ENCODE measurements at places on chromosomes 2 and 18. TPM values are rescaled to one million over a fixed set of nuclear protein-coding genes. Genes with fewer than 3 reads are reported as not detected.

GRCh38 chr18:60502591-60502990 lies 130.0 kb upstream of the MC4R start:
- no peak for DNase-seq

DNA sequence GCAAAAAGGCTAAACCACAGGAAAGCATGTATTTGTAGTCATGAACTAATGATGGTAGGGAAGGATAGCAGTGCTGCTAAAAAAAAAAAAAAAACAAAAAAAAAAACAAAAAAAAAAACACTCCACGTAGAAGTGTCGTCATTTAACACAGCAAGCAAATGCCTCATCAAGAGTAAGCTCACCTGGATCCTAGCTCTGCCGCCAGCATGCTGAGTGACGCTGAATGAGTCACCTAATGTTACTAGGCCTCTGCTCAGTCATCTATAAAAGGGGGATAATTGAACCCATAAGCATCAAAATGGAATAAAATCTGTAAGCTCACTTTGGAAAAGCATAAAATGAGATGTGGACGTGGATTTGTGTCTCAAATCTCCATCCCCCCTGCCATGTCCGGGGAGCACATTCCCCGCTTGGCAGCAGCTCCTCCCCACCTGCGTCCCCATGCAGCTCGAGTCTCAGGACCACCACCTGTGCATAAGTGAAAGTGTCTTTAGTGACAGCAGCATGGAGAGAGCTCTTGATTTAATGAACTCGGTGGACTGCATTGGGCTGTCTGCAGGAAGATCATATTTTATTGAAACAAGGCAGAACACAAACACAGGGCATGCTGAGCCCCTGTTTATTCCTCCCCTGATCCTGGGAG lies 427.5 kb downstream of the LRATD1 start:
- no peak for DNase-seq

Gene IL1B
- 92.6 TPM for total RNA-seq

DNA sequence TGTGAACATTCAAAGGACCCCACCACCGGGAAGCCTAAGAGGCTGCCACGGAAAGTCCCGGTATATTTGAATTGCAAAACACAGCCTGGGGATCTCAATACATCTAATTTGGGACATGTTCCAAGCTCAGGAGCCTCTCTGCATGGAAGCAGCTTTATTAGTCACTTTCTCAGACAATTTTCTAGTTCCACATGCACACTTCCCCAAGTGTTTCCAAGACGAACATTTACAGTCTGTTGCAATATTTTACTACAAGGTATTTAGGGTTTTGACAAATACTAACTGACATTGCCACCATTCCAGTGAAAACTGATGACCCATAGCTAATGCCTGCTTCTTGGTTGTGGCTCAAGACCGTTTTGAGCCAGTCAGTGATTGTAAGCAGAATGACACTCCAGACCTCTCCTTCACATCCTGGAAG lies 145.3 kb downstream of the NCKAP5 start:
- no peak for DNase-seq

- DNase-seq: no peak
Measured at GRCh38 chr18:72206814-72207213, 337.3 kb downstream of the CBLN2 start.

Gene AKAIN1
- total RNA-seq: not detected

DNA sequence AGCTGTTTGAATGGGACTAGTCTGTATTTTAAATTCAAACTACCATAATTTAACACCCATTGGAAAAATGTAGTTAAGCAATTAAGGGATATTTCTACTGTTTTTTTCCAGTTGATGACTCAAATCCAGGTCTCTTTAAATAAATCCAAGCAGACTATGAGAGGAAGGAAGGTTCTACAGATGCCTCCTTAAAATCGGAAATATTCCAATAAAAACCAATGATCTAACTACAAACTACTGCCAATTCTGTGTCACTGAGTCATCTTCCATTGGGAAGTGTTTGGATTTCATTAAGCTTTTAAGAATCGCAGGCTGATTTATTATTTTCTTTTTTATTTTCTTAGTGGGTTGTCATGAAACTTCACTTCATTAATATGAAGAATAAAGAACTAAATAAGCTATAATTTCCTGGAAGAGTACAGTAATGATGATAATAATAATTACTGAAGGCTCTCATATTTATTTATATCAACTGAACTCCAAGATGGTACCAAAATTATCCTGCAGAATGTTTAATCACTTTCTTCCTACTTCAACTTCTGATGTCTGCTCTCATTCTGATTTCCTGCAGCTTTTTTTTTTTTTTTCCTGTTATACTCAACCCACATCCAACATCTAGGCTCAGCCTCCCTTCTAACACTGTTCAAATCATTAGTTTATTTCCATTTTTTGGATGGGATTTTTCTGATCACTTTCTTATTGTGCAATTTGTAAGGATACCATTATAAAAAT lies 166.3 kb upstream of the FN1 start:
- DNase-seq: no peak

GRCh38 chr2:230160112-230160660 lies 59.6 kb downstream of the SP110 start:
- DNase-seq: peak; percentile 73

GRCh38 chr2:36707050-36707449 lies 10.5 kb downstream of the VIT start:
- DNase-seq: no peak

DNA sequence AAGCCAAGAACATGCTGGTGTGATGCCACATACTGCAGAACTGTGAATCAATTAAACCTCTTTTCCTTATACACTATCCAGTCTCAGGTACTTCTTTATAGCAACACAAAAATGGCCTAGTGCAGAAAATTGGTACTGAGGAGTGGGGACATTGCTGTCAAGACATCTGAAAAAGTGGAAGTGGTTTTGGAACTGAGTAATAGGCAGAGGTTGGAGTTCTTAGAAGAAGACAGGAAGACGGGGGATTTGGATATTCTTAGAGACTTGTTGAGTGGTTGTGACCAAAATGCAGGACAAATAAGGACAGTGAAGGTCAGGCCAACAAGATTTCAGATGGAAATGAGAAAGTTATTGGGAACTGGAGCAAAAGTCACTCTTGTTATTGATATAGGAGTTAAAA lies 31.3 kb upstream of the CDH2 start:
- no peak for DNase-seq

DNA sequence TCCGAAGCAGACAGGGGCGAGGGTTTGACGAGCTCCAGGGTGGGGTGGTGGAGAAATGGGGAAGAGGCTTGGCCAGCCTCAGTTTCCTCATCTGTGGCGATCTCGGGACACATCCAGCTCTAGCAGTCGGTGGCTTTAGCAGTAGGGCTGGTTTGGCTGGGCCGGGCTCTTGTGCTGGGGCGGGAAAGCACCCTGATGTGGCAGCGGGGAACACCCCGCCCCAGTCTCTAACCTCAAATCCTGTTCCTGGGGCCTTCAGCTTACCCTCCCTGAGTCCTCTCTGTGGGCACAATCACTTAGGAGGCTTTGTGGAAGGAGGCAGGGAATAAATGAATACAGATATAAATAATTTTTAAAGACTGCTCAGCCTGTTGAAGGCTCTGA lies 26.5 kb upstream of the MCFD2 start:
- DNase-seq: peak; percentile 69

Gene TUBA3D
- not detected for total RNA-seq

DNA sequence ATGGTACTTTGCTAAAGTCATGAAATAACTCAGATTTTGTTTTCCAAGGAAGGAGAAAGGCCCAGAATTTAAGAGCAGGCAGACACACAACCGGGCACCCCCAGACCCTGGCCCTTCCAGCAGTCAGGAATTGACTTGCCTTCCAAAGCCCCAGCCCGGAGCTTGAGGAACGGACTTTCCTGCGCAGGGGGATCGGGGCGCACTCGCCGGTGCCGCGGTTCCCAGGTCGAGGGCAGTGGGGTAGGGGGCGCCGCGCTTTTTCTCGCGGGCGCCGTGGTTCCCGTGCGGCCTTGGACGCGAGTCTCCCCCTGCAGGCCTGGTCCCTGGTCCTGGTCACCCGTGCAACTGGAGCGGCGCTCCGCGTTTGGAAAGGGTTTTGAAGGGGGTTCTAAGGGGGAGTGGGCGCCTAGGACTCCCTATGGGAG lies 1.2 kb downstream of the ZNF236 start:
- peak; percentile 31 for DNase-seq

Gene ITPRIPL1
- total RNA-seq: 20.5 TPM

Gene SPC25
- total RNA-seq: 1.0 TPM

DNA sequence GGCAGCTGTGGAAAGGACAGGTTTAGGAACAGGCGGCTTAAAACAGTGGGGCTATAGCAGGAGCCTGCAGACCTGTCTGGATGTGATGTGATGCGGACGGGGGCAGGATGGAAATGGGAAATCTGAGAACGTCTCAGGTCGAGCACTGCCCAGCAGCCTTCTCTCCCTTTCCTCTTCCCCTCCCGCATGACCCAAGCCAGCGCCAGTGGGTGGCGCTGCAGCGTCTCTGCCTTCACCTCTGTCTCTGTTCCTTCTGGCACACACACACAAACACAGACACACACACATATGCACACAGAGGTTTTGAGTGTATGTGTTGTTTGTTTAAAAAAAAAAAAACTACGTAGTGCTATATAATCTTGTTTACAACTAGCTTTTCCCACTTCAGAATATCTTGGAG lies 82.0 kb upstream of the SLC66A3 start:
- DNase-seq: peak; percentile 28

DNA sequence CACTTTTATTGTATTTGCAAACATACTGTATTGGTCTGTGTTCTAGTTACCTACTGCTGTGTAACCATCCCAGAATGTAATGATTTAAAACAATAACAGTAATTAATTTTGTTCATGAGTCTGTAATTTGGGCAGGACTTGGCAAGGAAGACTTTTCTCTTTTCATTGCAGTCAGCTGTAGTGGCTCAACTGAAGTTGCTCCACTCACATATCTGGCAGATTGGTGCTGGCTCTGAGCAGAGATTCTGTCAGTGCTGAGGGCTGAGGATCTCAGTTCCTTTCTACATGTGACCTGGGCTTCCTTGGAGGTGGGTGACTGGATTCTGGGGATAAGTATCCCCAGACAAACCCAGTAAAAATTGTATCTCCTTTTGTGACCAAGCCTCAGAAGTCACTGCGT lies 26.6 kb downstream of the PTPN4 start:
- no peak for DNase-seq

- DNase-seq: no peak
Measured at GRCh38 chr18:25251068-25251467, 100.9 kb downstream of the ZNF521 start.

DNA sequence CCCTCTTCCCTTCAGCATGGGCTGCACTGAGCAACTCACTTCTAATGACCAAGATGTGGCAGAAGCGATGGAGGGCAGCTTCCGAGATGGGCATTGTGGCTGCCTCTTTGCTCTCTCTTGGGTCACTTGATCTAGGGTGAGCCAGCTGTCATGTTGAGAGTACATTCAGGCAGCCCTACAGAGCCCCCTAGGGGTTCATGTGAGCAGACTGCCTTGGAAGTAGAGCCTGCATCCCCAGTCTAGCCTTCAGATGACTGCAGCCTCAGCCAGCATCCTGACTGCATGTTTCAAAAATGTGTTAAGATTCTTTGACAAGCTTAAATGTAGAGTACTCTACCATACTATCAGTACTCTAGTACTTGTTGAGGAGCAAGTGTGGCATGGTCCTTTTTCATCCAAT lies 143.9 kb downstream of the NCK2 start:
- peak; percentile 57 for DNase-seq

GRCh38 chr2:94622113-94622618 lies 249.1 kb upstream of the TEKT4 start:
- DNase-seq: no peak

DNA sequence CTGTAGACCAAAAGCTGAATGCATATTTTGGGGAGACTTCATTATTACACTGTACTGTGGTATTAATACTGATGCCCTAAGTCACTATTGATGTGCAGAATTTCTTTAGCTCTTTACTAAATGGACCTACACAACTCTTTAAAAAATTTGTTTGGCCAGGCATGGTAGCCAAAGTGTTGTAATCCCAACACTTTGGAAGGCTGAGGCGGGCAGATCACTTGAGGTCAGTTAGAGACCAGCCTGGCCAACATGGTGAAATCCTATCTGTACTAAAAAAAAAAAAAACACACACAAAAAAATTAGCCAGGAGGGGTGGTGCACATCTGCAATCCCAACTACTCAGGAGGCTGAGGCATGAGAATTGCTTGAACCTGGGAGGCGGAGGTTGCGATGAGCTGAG lies 6.4 kb downstream of the TMEM182 start:
- DNase-seq: no peak

Gene EML6
- 2.4 TPM for total RNA-seq

GRCh38 chr2:25330273-25330672 lies 11.5 kb downstream of the DNMT3A start:
- no peak for DNase-seq

Gene GPR17
- total RNA-seq: not detected

Gene CSRNP3
- total RNA-seq: not detected

- no peak for DNase-seq
Measured at GRCh38 chr2:102057502-102058292, 65.9 kb downstream of the IL1R2 start.

- DNase-seq: no peak
Measured at GRCh38 chr2:46909771-46910419, 5.7 kb downstream of the MCFD2 start.

- DNase-seq: no peak
Measured at GRCh38 chr2:102376052-102376591, 20.5 kb downstream of the IL18R1 start.

DNA sequence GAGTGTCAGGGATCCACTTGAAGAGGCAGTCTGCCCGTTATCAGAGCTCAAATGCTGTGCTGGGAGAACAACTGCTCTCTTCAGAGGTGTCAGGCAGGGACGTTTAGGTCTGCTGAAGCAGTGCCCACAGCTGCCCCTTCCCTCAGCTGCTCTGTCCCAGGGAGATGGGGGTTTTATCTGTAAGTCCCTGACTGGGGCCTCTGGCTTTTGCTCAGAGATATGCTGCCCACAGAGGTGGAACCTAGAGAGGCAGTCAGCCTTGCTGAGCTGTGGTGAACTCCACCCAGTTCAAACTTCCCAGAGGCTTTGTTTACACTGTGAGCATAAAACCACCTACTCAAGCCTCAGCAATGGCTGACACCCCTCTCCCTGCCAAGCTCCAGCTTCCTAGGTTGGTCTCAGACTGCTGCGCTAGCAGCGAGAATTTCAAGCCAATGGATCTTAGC lies 38.1 kb downstream of the PLEK start:
- DNase-seq: peak; percentile 43

GRCh38 chr18:55549474-55550104 lies 38.4 kb downstream of the TCF4 start:
- no peak for DNase-seq

- no peak for DNase-seq
Measured at GRCh38 chr2:150997066-150997465, 264.6 kb downstream of the RBM43 start.

DNA sequence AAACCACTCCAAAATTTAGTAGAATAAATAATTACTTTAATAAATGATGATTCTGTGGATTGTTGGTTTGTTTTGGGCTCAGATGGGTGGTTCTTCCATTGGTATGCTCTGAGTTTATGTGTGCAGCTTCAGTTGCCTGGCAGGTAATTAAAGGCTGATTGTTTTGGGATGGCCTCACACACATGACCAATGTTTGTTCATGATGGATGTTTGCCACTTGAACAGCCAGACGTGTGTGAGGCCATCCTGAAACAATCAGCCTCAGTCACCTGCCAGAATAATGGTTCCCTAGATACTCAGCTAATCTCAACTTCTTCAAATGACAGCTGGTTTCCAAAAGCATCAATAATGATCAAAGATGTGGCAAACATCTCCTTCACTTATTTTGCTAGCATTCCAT lies 352.5 kb upstream of the GULP1 start:
- no peak for DNase-seq

Gene SFTPB
- total RNA-seq: not detected
